Naive thymus-derived CD8-positive, alpha-beta T cell (primary cell): ENCODE measurements at places on chromosomes 2 and 18.

GRCh38 chr2:134499307-134499926 lies 219.4 kb downstream of the TMEM163 start:
- no peak overlapping the region for H3K4me3 ChIP-seq
- no peaks in the 10 kb centered on the region for H3K4me1 ChIP-seq
- no peak for DNase-seq
- H3K27me3 ChIP-seq = no peaks in the 10 kb centered on the region

- no peaks in the 10 kb centered on the region for H3K4me1 ChIP-seq
- H3K4me3 ChIP-seq = no peak overlapping the region
- DNase-seq = no peak
- H3K27ac ChIP-seq = no peak overlapping the region
These were observed 281.9 kb downstream of the SRBD1 start for GRCh38 chr2:45329045-45329677.

DNA sequence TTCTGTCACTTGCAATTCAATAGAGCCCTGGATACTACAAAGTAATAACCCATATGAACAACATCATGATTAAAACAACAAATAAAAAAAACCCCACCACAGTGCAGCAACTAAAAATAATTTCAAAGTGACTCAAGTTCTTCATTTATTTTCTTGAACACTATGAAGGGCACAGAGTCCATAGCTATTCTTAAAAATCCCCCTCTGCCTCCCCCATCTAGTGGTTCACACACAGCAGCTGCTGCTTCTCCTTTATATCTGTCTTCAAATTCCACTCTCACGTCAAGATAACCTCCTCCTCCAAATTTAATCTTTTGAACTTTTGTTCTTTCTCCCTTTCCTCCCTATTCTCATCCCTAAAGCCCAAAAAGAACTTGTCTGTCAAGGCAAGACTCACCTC lies 591.3 kb downstream of the ZEB2 start:
- H3K4me1 ChIP-seq = no peaks in the 10 kb centered on the region
- no peak overlapping the region for H3K27ac ChIP-seq
- no peaks in the 10 kb centered on the region for H3K36me3 ChIP-seq
- H3K4me3 ChIP-seq = no peak overlapping the region

- H3K27ac ChIP-seq = no peak overlapping the region
- H3K4me1 ChIP-seq = no peaks in the 10 kb centered on the region
- no peaks in the 10 kb centered on the region for H3K36me3 ChIP-seq
- H3K27me3 ChIP-seq = peaks cover 11% of the 10 kb centered on the region
These were observed 61.3 kb downstream of the EFEMP1 start for GRCh38 chr2:55862246-55862645.

DNA sequence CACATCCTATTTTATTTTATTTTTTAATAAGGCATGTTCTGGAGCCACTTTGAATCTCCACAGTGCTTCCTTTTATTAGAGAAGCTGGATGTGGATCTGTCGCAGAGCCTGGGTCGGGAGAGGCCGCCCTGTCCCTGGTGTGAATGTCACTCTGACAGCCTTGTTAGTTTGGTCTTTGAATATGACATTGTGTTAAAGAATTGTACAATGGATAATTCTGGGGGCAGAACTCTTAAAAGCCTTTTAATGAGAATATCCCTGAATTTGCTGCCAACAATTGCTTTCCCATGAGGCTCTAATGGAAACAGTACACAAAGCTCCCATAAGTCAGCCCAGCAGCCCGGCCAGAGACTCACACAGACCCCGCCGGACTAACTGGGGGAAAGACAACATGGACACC lies 82.4 kb downstream of the MTCL1 start:
- no peak overlapping the region for H3K27ac ChIP-seq
- no peaks in the 10 kb centered on the region for H3K36me3 ChIP-seq
- peaks cover 9% of the 10 kb centered on the region for H3K4me1 ChIP-seq
- H3K27me3 ChIP-seq = no peaks in the 10 kb centered on the region
- H3K4me3 ChIP-seq = no peak overlapping the region

DNA sequence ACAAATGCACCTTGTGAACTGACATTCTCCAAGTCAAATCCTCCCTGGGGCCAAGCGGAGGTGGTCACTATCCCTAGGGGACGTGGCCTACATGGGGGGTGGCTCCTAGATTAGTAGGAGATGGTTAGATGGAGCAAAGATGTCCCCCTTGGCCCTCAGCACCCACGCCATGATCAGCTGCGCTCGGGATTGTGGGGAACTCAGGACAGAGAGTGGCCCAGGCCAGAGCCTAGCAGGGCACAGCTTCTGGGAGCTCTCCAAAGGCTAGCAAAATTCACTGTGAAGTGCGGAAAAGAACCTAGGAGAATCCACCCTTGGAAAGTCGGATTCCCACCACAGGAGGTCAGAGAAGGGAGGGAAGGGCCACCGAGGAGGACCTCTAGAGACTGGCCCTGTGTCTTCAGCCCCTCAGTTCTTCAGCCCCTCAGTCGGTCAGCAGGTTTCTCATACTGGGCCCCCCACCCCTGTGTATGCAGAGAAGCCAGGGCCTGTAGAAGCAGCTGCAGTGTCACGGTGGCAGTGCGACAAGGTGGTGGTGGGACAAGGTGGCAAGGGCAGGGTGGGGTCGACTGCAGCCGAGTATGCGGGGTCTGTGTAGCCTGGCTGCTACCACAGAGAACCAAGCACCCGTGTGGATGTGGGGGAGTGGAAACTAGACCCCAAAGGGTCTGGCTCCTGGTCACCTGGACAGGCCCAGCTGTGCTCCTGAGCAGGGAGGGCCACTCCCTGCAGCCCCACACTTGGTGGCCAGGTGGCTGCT lies 18.4 kb downstream of the GPR55 start:
- no peak for DNase-seq
- H3K36me3 ChIP-seq = peaks cover 21% of the 10 kb centered on the region
- H3K4me1 ChIP-seq = peaks cover 58% of the 10 kb centered on the region
- H3K27ac ChIP-seq = peak overlapping the region; percentile 83

- peak overlapping the region; percentile 79 for H3K27ac ChIP-seq
- H3K36me3 ChIP-seq = peaks cover 13% of the 10 kb centered on the region
- H3K4me1 ChIP-seq = peaks cover 46% of the 10 kb centered on the region
- no peaks in the 10 kb centered on the region for H3K27me3 ChIP-seq
- H3K4me3 ChIP-seq = no peak overlapping the region
These were observed 175.9 kb upstream of the ITGA4 start for GRCh38 chr2:181281206-181281832.

DNA sequence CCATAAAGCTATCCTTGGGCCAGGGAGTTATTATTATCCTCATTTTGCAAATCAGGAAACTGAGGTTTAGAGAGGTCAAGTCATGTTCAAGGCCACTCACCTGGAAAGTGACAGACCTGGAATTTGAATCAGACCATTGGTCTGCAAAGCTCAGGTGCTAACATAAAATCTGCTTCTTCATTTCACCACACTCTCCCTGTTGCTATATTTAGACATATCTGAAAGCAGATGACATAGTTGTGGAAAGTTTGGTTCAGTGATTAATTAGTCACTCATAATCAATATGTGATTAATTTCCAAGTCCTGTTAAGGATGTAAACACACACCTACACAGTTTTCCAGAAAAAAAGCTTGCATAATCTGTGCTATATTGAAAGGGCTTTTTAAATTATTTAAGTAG lies 57.4 kb downstream of the LINC00305 start:
- no peaks in the 10 kb centered on the region for H3K4me1 ChIP-seq
- DNase-seq = no peak
- no peak overlapping the region for H3K27ac ChIP-seq
- H3K36me3 ChIP-seq = no peaks in the 10 kb centered on the region
- H3K27me3 ChIP-seq = no peaks in the 10 kb centered on the region

- no peak overlapping the region for H3K4me3 ChIP-seq
- peaks cover 16% of the 10 kb centered on the region for H3K36me3 ChIP-seq
- no peak overlapping the region for H3K27ac ChIP-seq
These were observed 150.6 kb downstream of the RIF1 start for GRCh38 chr2:151560289-151560688.

- peaks cover 3% of the 10 kb centered on the region for H3K36me3 ChIP-seq
- no peaks in the 10 kb centered on the region for H3K4me1 ChIP-seq
- H3K27me3 ChIP-seq = peaks cover 8% of the 10 kb centered on the region
- no peak overlapping the region for H3K4me3 ChIP-seq
- H3K27ac ChIP-seq = no peak overlapping the region
- no peak for DNase-seq
These were observed 91.7 kb upstream of the ACVR1 start for GRCh38 chr2:157967856-157968255.

- H3K27ac ChIP-seq = no peak overlapping the region
- H3K4me1 ChIP-seq = no peaks in the 10 kb centered on the region
- H3K27me3 ChIP-seq = no peaks in the 10 kb centered on the region
- no peak for DNase-seq
- H3K4me3 ChIP-seq = no peak overlapping the region
These were observed 141.2 kb upstream of the RGPD4 start for GRCh38 chr2:107685421-107685986.

DNA sequence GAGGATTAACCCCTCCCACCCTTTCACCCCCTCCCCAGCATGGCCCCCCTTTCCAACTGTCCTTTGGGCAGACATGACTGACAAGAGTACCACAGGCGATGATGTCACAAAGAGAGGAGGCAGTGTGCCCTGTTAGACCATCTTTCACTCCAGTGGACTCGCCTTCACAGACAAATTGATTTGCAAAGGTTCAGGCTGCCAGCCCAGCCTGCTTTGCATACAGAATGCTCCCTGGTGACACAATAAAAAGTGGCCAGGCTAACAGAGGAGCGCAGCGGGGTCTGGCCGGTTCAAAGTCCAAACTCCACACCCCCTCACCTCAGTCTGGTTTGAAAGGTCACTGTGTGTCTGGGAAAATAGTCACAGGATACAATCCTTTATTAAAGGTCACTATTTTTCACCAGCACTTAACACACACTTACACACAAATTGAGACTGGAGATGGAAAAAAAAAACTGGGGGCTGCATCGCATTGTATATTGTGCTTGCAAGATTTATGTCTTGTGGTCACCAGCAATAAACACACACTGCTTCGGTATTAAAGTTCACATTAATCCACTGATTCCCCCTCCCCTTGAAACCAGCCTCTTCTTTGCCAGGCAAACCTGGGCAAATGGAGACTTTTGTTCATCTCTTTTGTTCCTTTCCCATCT lies 236.9 kb downstream of the BCL11A start:
- no peaks in the 10 kb centered on the region for H3K36me3 ChIP-seq
- H3K4me1 ChIP-seq = no peaks in the 10 kb centered on the region
- no peak for DNase-seq
- H3K27ac ChIP-seq = no peak overlapping the region
- H3K27me3 ChIP-seq = no peaks in the 10 kb centered on the region
- no peak overlapping the region for H3K4me3 ChIP-seq

DNA sequence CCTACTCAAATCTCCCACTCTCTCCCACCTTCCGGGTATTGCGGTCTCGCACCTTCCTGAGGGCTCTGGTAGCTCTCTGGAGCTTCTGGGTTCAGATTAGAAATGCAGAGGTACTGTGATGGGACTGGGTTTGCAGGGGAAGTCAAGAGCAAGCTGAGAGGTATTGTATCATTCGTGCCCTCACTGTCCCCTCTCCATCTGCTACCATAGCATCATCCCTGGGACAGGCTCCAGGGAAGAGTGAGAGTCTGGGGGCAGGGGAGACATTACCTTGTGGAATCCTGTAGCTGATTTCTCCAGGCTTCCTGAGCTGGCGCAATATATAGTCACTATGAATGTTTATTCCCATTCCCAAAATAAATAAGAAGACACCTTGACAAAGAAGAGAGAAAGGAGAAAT lies 49.6 kb downstream of the SRD5A2 start:
- no peak overlapping the region for H3K4me3 ChIP-seq
- H3K36me3 ChIP-seq = no peaks in the 10 kb centered on the region
- peaks cover 32% of the 10 kb centered on the region for H3K27me3 ChIP-seq
- no peaks in the 10 kb centered on the region for H3K4me1 ChIP-seq
- no peak for DNase-seq

DNA sequence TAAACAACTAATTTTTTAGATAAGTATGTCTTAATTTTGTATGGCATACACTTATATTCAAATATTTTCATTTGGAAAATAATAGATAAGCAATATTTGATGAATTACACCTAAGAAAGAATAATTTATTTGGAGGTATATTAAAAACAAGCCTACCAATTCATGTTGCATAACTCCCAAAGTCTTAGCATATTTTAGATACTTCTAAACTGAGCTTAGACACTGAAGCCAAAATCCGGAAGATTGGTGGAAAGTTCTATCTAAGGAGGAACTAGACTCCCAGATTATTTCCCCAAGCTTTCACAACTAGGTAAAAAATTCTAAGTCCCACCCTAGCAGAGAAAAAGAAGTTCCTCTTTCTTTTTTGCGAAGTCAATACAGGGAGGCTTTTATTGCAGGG lies 221.0 kb upstream of the MMADHC start:
- no peaks in the 10 kb centered on the region for H3K36me3 ChIP-seq
- no peaks in the 10 kb centered on the region for H3K4me1 ChIP-seq
- H3K27me3 ChIP-seq = no peaks in the 10 kb centered on the region
- no peak for DNase-seq
- no peak overlapping the region for H3K4me3 ChIP-seq

DNA sequence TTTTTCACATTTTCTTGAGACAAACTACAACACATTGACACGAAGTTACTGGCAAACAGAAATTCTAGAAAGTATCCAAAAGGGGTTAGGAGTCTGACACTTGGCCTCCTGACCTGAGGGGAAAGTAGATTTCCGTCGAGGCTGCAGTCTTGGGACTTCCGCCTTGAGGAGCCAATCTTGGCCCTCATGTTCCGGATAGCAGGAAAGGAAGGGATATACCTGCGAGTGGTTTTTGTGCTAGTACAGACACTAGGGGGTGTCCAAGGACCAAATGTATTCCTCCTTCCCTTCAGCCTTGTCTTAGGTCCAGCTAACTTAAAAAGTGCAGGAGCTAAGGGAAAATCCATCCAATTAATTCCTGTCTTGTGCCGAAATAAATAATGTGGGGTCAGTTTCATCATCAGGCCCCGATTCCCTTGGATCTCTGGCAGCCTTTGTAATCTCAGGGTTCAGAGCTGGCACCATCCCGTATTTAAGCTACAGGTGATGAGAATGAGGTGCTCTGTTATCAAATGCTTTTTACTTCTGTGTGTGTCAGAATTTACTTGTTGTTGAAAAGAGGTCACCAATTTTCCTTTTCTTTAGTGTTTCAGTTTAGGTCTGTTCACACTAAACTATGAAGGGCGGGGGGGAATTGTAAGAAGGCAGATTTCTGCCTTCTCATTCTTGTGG lies 330.2 kb upstream of the FANCL start:
- H3K4me3 ChIP-seq = no peak overlapping the region
- DNase-seq = no peak
- H3K27ac ChIP-seq = no peak overlapping the region
- no peaks in the 10 kb centered on the region for H3K36me3 ChIP-seq
- H3K4me1 ChIP-seq = no peaks in the 10 kb centered on the region

GRCh38 chr2:172095146-172095904 lies 7.4 kb downstream of the DLX2 start:
- peak overlapping the region; percentile 88 for H3K4me3 ChIP-seq
- H3K27me3 ChIP-seq = peaks cover 59% of the 10 kb centered on the region
- H3K4me1 ChIP-seq = peaks cover 42% of the 10 kb centered on the region
- no peaks in the 10 kb centered on the region for H3K36me3 ChIP-seq
- DNase-seq = peak; percentile 83

- H3K36me3 ChIP-seq = peaks cover 15% of the 10 kb centered on the region
- H3K4me1 ChIP-seq = peaks cover 14% of the 10 kb centered on the region
- no peak overlapping the region for H3K4me3 ChIP-seq
- H3K27ac ChIP-seq = no peak overlapping the region
- DNase-seq = no peak
These were observed 136.8 kb upstream of the MAP3K20 start for GRCh38 chr2:172938713-172939375.
